ENCODE measurements at places on chromosomes 11 and 22.
A peak's percentile ranks its signal among the peaks of the same experiment; 100 is the strongest.

GRCh38 chr11:109735128-109735527 lies 313.1 kb downstream of the C11orf87 start:
- no peak for DNase-seq

DNA sequence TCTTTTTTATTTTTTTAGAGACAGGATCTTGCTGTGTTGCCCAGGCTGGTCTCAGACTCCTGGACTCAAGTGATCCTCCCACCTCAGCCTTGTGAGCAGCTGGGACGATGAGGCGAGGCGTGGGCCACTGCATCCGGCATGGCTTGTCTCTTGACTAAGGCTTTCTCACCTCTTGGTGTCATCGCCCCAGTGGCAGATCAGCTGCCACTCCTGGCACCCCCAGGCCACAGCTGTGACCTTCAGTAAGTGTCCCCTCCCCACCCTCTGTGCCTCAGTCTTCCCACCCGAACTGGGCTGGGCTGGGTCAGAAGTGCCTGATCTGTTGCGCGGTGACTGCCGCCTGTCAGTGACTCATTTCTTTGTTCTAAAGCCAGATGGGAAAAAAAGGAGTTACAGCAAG lies 3.6 kb downstream of the SYNGR1 start:
- DNase-seq: peak; percentile 11

DNA sequence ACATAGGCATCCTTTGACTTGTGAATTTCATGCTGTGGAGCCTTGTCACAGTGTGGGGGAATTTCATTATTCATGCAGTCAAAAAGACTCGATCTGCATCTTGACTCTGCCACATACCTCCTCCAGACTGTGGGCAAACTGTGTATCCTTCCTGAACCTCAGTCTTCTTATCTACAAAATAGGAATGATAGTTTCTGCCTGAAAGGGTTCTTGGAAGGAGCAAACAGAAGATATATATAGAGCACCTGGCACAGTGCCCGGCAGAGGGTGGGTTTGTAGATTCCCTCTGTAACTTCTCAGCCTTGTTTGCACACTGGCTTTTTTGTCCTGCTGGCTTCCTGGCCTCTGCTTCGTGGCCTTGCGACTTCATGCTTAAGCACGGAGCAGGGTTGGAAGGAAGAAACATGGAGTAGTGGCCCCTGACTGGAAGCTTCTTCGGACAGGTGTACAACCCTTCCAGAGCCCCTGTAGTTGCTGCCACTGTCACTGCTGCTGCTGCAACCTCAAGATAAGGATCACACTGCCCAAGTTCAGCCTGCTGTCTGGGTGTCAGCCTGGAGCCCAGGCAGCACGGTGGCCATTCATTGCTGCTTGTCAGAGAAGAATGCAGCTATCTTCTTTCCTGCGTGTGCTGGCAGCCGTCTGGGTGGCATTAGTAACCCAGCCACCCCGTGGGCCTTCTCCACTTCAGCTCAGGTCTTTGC lies 106.4 kb downstream of the MICAL2 start:
- no peak for DNase-seq

GRCh38 chr11:34647131-34647530 lies 26.2 kb downstream of the EHF start:
- no peak for DNase-seq

DNA sequence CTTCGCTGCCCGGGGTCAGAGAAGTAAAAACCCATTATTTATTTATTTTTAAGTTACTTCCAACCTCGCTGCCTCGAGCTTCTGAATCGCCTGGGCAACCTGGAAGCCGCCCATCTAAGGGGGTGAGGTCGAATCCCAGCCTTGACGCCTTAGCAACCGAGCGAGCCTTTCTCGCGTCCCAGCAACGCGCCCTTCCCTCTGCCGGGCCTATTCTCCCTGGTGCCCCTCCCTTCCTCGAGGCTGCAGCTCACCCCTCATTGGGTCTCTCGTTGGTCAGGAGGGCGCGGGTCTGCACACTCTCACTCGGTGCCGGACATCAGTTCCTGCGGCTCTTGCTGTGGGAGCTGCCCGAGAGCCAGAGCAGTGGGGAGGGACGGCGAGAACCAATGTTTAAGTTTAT lies at the start of gene CCDC81:
Gene CCDC81 (plus strand): TSS at position 302 of the 400 bp plus-strand sequence. CDS start 277 bp downstream, outside the sequence.
- DNase-seq: no peak

DNA sequence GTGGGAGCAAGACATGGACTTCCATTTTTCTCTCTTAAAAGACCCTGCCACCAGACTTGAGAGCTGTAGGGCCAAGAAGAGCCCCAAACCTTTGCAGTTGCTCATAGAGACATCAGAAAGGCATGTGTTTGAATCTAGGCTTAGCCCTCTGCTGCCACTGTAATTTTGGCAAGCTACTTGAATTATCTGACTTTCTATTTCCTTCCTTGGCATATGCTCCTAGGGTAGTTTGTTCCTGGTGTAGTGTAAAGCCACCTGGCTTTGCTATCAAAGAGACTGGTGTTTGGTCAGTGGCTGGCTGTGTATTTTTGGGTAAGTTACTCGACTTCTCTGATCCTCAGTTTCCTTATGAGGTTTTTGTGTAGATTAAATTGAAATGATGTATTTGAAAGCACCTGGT lies 252.1 kb upstream of the CCDC90B start:
- no peak for DNase-seq

GRCh38 chr11:57426929-57427726 lies at the start of gene SLC43A3:
SLC43A3 (minus strand) TSS chr11:57427121; CDS start chr11:57426172, 949 bp downstream.
- peak; percentile 67 for DNase-seq

- no peak for DNase-seq
Observed at GRCh38 chr11:128678024-128678423, 15.8 kb upstream of the FLI1 start.

DNA sequence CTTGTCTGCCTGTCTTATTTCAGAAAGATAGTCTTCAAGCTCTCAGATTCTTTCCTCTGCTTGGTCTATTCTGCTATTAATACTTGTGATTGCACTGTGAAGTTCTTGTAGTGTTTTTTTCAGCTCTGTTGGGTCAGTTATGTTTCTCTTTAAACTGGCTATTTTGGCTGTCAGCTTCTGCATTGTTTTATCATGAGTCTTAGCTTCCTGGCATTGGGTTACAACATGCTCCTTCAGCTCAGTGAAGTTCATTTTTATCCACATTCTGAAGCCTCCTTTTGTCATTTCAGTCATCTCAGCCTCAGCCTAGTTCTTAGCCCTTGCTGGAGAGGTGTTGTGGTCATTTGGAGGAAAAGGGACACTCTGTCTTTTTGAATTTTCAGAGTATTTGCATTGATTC lies 15.5 kb upstream of the DEPDC7 start:
- DNase-seq: no peak

GRCh38 chr11:97965849-97966646 lies 1054.7 kb upstream of the CNTN5 start:
- no peak for DNase-seq

GRCh38 chr22:30232716-30233218 lies 13.8 kb downstream of the LIF start:
- DNase-seq: no peak

DNA sequence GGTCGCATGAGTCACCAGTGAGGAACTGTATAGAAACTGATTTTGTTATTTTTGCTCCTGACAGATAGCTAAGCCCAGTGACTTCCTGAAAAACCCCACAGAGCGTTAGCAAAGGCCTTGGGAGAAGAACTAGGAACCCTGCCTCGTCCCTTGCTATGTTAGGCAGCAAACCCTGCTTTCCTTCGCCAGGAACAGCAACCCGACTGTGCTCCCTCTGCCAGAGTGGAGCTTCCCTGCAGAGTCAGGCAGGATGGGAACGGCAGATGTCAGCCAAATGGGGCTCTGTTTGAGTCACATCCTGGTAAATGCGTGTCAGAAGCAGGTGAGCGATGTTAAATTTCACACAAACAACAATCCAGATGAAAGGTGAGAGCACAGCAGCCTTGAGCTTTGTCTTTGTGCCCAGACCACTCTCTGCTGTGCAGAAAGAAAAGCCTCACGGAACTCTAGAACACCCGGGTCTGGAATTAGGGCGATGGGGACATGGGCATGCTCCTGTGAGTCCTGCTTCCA lies 186.6 kb downstream of the ADAMTS15 start:
- DNase-seq: no peak

GRCh38 chr11:133081020-133081419 lies 451.3 kb downstream of the OPCML start:
- DNase-seq: no peak

DNA sequence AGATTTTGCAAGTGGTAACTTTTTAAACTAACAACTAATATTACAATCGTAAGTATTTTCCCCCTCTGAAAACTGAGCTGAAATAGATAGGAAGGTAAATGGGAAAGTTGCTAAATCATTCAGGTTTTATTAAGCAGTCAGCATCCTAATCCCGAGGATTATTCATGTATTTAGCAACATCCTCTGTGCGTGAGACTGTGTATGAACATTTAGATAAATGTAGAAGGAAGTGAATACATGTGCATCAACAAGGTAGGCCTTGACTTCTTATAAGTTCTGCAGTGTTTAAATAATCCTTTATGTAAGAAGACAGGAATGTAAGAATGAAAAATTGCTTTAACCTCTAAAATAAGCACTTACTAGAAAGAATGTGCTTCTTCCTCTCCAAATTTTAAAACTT lies 745.9 kb upstream of the TENM4 start:
- DNase-seq: no peak

DNA sequence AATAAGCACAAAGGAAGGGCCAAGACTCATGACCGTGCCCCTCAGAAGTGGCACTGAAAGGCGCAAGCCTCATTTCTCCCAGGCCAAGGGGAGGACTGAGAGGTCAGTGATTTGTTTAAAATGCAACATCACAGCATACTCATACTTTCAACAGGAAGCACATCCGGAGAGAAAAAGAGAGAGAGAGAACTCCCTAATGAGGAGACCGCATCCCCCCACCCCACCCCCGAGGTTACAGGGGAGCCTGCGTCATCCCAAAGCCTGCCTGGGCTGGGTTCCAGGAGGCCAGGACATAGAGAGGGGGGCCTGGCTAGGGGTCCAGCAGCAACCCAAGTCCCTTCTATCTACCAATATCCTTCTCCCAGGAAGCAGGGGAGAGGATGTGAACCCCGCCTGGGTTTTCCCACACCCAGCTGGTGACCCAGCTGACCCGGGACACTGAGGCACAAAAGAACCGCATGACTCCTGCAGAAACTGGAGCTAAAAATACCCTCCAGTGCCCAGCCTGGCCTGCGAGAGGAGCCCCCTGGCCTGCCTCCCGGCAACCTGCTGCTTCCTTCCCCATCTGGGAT lies 3.8 kb downstream of the CSNK1E start:
- DNase-seq: peak; percentile 40

DNA sequence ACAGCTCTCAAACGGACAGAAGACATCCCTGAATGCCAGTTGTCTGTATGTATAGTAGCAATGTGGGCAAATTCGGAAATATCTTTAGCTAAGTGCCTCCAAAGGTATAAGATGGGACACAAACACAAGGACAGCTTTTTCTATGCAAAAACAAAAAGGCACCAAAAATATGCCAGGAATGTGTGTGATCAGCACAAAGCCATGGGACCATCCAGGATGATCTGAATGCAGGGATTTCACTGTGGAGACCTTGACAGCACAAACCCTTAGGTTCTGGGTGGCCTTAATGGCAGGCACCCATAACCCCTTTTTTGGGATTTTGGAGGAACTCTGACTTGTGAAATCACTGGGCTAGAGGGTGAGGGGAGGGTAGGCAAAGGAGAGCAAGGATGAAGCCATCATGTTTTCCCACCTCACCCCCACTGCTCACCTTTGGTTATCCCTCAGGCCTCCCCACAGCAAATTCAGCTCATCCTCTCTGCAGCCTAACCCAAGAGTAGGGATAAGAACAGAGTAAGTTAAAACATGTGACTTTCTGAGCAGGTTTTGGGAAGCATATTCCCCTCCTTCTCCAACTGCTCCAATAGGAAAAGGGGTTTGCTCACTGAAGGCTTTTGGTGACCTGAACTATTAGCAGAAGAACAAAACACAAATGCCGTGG lies 154.6 kb downstream of the SNX19 start:
- DNase-seq: no peak

DNA sequence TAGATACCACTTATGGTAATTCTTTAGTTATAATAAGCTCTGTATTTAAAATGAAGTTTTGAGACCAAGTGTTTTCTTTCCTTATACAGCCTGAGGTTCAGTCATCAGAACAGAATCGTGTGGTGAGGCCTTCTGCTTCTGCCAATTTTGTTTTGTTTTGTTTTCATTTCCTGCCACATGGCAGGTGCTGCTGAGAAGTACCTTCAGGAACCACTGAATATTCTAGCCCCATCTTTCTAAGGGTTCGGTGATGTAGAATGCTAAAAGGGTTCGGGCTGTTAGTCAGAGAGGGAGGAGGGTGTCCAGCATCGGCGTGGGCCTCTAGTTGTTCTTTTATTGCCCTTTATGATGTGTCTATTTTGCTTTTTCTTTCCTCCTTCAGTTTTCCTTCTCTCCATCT lies 25.8 kb downstream of the TNRC6B start:
- DNase-seq: peak; percentile 61

DNA sequence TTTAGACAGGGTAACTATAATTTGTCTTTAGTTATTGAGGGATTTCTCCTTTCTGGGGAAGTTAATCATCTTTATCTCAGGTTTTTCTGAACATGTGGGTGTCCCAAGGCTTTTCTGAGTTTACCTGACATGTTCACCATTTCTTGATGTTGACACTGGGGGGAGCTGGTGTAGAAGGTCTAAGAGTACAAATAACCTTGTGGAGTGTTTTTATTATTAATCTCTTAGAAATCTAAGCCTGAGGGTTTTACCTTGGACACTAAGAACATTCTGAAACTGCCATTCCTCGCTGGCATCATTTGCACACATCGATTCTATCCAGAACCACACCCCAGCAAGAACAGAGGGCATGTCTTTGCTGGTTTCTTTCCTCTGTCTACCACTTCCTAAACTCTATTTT lies 15.6 kb upstream of the C11orf91 start:
- DNase-seq: peak; percentile 40

GRCh38 chr11:132430429-132431062 lies 1060.1 kb downstream of the NTM start:
- DNase-seq: no peak

DNA sequence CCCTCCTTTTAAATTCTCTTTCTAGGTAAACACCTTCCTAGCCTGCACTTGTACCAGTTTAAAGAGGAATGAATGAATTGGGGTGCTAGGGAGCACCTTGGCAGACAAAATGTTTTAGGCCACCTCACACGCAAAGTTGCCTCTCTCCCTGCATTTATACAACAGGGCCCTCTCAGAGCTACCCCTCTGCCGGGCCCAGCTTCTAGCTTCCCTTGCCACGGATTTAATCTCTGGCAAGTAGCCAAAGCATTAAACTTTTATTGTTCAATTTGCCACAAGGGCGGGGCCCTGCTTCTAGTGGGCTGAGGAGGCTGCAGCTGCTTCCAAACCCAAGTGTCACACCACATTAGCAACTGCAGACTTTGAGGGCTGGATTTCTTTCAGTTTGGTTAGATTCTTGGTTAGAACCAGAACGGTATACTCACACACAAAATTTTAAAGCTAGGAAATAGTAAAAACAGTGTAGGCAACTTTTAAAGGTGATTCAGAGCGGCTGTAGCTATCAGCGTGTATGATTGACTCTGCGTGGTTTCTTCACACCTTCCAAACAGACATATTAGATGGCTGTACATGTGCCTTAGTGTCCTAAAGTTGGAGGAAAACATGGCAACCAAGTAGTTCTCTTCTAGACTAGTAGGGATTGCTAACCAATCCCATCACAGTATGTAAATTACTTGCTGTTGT lies 6.5 kb downstream of the KREMEN1 start:
- DNase-seq: peak; percentile 29

- no peak for DNase-seq
Observed at GRCh38 chr11:28759311-28759710, 651.1 kb downstream of the METTL15 start.

Data from CD4-positive, alpha-beta T cell treated with Interleukin-17A for 1 hour (primary cell).